ENCODE measurements at places on chromosomes 6 and 20. TPM values are rescaled to one million over a fixed set of nuclear protein-coding genes. Genes with fewer than 3 reads are reported as not detected.

SIGLEC1 gene
- total RNA-seq, result 0.08 TPM

CFAP206 gene
- total RNA-seq, result not detected

RAMACL gene
- total RNA-seq, result 0.75 TPM

ADAM33 gene
- not detected for total RNA-seq

TDRD6 gene
- total RNA-seq, result not detected

CDH26 gene
- total RNA-seq, result 1.1 TPM

ARMH2 gene
- not detected for total RNA-seq

NCR2 gene
- total RNA-seq, result not detected

DLL1 gene
- total RNA-seq, result 7.2 TPM

MUCL3 gene
- total RNA-seq, result not detected

AVP gene
- 0.56 TPM for total RNA-seq

DNA sequence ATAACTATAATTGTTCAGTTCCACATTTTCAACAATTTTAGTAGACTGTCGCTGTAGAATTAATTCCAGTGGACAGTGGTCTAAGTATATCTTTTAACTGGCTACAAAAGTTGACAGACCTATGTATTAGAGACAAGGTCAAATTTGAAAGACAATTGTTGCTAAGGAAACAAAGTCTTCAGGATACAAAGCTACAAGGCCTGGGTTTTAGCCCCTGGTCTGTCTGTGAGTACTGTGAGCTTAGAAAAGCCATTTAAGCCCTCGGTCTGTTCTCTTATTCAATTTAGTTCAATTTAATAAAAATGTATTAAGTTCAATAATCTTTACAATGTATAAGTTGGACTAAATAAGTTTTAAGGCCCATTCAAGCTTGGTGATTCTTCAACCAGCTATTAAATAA, 352.5 kb downstream of the HDGFL1 start:
- DNase-seq, result no peak

DNA sequence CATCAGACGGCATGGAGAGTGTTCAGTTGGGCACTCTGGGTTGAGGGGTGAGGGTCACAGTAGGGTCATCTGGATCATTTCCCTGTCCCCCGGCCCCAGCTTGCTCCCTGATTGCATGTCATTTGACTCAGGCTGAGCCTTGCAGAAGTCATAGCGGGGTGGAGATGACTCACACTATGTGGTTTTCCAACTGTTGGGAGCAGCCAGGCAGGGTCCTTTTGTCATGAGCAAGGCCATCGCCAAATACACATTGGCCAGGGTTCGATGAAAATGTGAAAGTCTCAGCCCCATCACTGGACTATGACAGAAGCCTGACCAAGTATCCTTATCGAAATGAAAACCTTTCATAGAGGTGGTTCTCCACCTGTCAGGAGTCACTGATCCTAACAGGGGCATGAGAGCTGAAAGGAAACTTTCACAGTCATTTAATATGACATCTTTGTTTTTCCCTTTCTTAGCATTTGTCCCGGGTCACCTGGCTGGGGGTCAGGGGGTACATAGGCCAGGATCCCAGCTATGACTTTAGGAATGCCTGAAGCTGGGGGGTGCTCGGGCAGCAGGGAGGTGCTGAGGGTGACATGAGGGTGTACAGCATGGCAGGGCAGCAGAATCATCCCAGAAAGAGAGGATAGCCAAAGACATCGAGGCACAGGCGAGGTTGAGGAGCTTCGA, 70.2 kb upstream of the CD93 start:
- no peak for DNase-seq

- DNase-seq, result no peak
Observed at GRCh38 chr6:4560221-4561077, 215.8 kb upstream of the CDYL start.

- no peak for DNase-seq
Observed at GRCh38 chr6:34795836-34796425, 4.0 kb downstream of the BLTP3A start.

DNA sequence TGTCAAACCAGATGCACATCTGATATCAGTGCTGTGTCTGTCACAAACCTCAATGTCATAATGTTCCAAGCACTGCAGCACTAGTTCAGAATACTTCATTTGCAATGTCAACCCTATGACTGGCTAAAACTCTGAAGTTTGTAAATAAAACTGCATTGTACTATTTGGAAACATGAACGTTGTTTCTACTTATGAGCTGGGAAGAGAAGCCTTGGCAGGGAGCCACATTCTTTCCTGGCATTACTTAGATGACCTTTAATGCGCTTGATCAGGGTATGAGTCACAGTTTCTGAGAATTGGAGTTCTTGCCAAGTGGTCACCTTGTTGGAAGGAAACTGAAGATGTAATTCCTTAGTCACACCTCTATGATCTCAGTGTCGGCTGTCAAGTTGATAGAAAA, 664.8 kb upstream of the MMS22L start:
- DNase-seq, result no peak

GRCh38 chr6:143400258-143401067, 50.0 kb downstream of the ADAT2 start:
- DNase-seq, result no peak

DNA sequence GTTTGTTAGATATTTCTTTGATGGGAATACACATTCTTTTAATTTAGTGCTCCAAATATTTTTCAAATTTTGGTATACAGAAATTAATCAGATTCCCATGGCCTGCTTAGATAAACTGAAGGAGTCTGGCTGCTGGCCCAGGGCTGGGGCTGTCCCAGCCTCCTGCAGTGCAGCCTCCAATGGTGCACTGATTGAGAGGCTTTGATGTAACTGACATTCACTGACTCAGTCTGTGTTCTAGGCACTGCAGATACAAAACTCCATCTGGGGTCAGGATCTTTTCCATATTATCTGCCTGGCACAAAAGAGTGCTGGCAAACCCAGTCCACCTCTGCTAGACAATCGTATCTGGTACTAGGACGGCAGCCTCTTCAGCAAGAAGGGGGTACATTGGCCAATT, 64.8 kb downstream of the GRIK2 start:
- no peak for DNase-seq

DNA sequence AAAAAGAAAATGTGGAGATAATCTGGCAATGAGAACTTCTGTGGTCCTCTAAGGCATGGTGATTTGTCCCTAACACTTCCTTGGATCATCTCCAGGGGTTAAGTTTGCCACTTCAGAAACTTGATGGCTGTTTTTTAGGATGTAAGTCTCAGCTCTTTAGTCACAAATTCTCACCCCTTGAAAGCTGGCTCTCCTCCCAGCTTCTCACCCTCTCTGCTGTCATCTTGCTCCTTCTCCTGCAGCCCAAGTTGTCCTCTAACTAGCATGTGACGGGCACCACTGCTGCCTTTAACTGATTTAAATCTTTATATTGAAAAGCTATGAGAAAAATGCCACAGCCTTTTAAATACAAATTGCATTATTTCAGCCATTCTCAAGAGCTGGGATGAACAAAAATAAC, 107.8 kb downstream of the MAP3K5 start:
- DNase-seq, result no peak

DNA sequence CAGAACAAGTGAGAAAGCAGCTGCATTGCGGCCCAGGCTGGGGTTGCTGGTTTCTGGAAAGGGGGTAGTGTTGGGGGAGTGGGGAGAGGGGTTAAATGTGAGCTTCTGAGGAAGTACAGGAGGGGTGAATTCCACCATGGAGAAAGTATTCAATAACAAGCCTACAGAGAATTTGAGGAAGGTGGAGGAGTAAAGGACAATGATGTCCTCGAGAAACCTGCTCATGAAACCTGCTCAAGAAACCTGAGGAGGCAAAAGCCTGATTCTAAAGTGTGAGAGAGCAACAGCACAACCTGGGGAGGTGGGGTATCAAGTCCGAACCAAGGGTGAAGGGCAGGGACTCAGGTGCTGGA, 138.3 kb upstream of the ESR1 start:
- no peak for DNase-seq

GRCh38 chr6:107666084-107666980, 157.8 kb downstream of the SCML4 start:
- DNase-seq, result no peak

GRCh38 chr6:48511378-48511777, 400.4 kb upstream of the PTCHD4 start:
- DNase-seq, result no peak

GRCh38 chr6:52876056-52876787, 33.3 kb downstream of the GSTA3 start:
- DNase-seq, result no peak

DNA sequence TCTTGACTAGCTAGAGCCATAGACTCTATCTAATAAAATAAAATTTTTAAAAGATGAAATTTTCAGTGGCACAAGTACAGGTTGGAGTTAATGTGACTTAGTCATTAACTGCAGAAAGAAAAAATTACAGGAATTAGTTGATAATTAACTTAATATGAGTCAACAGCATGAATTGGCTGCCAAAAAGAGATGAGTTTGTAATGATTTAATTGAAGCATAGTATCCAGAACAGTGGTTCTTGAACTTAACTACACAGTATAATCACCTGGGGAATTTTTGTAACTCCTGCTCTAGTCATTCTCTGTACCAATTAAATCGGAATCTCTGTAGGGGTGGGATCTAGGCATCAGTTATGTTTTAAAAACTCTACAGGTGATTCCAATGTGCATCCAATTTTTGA, 46.3 kb upstream of the HMGN3 start:
- no peak for DNase-seq

DNA sequence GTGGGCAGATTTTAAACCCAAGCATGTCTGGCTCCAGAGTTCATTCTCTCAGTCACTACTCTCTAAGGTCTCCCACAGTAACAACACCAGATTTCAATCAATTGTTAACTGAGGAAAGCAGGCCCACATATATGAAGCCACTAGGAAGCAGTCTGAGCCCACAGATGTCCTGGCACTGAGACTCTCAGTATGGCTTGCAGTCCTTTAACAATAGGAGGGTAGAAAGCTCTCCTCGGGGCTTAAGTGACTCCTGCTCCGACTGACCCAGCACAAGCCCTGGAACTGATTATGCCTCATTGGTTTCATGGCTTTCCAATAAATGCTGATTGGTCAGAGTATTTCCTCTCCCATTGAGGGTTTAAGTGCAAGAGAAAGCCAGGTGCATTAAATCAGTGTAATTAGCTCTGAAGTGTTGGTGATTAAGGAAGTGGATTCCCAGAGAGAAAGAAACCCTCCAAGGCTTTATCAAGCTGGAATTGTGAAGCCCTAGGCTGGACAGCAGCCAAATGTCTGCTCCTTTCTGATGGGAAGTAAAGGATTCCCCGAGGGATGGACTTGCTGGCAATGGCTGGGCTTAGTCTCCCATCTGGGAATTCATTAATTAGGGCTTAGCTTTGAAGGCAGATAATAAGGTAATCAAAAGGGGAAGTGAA, 76.6 kb upstream of the PROKR2 start:
- no peak for DNase-seq

DNA sequence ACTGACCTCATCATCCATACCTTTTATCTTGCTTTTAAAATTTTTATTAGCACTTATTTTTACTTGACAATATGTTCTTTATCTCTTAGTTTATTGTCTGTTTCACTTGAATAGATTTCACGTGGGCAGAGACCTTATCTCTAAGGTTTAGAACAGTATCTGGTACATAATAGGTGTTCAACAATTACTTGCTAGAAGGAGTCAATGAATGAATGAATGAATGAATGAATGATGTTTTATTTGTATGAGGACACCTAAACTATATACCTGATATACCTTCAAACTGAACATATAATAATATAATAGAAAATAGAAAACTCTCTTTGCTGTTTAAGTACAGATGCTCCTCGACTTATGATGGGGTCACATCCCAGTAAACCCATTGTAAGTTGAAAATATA, 412.6 kb downstream of the CDKAL1 start:
- no peak for DNase-seq

- peak; percentile 40 for DNase-seq
Observed at GRCh38 chr6:144285798-144286502, 815 bp downstream of the UTRN start.

DNA sequence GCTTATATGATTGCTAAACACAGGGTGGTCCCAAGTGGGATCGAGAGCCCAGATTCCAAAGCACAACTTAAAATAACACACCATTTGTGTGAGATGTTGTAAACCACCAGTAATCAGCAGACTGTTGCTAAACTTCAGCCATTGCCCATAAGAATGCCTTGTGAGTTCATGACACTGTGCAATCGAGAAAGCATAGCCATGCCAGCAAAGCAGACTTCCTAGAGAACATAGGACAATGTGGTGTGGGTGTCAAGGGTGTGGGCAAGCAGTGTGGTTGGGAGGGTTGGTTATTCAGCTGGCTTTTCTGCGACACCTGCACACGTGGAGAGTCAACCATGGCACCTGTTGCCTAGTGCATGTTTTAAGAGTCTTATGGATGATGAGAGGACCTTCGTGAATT, 16.1 kb upstream of the CALHM6 start:
- DNase-seq, result no peak

DNA sequence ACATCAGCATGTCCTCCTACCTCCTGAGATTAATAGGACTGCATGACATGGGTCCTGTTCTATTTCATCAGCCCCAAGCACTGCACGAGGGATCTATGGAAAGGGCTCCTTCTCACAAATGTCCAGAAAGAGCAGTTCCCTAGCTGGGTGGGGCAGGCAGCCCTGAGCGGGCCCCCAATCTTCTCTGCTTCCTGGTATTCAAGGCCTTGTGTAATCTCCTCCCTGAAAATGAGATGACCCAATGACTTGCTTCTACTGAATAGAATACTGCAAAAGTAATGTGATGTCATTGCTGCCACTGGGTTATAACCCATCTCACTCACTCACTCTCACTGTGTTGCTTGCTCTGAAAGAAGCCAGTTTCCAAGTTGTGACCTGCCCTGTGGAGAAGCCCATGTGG, 126.4 kb downstream of the OPRM1 start:
- no peak for DNase-seq

GRCh38 chr6:111176760-111177099, 89.4 kb downstream of the SLC16A10 start:
- no peak for DNase-seq

DNA sequence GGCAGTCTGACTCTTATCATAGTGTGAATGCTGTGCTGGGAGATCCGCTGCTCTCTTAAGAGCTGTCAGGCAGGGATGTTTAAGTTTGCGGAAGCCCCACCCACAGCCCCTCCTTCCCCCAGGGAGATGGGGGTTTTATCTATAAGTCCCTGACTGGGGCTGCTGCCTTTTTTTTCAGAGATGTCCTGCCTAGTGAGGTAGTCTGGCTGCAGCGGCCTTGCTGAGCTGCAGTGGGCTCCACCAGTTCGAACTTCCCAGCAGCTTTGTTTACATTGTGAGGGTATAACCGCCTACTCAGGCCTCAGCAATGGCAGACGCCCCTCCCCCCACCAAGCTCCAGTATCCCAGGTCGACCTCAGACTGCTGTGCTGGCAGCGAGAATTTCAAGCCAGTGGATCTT, 75.7 kb upstream of the UST start:
- no peak for DNase-seq

Data from CD4-positive, alpha-beta T cell (primary cell).